ENCODE measurements at places on chromosomes 1 and 21.

- no peak for DNase-seq
Measured at GRCh38 chr1:169295425-169295824, 72.2 kb downstream of the NME7 start.

DNA sequence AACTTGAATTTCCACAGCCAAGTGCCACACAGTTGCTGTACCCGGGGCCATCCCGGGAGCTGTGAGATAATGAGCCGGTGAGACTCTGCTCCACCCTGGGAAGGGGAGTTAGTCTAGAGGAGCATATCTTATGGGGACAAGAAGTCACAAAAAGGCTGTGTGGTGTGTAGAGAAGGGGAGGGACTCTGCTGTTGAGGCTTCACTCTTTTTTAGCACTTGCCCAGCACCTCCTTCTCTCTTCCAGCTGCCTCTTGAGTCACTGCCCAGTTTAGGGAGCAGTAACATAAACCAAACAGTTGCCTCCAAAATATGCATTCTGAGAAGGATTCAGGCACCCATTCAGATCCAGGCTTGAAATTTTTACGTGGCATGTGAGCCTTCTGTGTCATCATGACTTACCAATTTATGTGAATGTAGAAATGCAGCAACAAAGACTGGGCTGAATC, 744 bp upstream of the WDR26 start:
- no peak for DNase-seq

- no peak for DNase-seq
Measured at GRCh38 chr1:35428360-35428759, 128.8 kb downstream of the KIAA0319L start.

DNA sequence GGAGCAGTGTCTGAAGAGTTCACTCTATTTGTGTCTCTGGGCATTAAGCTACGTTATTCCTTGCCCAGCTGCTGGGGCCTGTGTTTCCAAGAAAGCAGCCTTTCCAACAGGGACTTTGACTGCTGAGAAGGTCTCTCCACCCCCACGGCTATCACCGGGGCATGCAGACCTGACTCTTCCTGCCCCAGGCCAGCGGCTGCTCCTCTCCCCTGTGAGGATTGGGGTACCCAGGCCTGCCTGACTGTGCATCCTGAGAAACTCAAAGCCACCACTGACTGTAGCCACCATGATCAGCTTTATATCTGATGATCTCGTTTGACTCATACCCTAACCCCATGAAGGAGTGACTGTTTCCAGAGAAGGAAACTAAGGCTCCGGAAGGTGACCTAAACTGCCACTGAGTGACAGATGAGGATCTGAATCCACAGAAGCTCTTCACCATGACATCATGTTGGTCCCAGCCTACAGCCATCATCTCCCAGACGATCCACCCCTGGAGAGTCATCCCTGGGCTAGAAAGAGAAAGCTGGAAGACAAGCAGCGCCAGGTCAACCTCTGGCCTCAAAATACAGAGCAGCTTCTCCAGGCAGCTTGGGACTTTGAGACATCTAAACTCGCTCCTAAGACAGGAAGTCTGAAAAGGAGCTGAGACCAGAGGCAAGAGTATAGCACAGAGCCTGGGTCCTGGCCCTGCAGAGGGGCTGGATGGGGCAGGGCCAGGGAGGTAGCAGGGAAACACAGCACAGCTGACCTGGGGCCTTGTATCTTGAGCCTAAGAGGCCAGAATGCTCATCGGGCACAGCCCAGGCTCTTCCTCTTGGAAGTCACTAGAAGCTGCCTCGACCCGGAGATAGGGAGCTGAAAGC, 244.0 kb upstream of the VAMP3 start:
- no peak for DNase-seq

GRCh38 chr1:3433596-3434320, 20.7 kb upstream of the ARHGEF16 start:
- DNase-seq: no peak

DNA sequence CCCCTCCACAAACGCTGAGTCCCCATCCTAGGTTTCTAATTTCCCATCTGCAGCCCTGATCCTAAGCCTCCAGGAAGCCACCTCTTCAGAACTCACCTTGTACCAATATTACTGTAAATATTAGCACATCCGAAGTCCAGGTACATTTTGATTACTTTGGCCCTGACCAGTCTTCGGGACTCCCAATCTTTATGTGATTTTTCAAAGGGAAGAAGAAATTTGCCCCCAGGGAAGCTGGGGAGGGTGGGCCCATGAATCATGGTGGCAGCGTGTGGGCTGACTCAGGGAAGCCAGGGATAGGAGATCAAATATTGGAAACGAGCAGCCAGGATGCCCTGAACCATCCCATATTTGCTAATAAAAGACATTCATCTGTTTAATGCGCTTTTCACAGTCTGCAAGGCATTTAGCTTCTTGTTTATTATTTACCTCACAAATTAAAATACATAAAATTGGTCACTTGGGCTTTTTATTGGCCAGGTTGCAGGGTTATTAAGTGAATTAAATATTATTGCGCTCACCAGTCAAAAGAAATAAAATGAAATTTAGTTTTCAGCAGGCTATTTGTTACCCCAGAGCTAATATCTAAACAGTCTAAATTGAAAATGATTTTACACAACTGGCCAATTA, 46.6 kb downstream of the KIAA0040 start:
- DNase-seq: no peak

DNA sequence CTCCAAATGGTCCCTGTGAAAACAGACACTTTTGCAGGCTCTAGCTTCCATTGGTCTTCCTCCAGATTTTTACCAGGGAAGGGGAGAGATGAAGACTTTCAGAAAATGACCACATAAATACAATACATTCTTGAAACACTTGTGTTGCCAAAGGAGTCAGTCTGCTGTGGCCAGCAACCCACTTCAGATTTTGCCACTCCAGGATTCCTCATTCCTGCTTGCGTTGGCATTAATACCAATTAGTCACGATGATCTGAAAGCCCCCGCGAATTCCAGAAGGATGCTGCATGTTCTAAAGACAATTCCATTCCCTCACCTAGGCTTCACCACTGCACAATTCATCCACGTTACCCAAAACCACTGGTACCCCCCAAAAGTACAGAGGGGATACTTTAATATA, 7.9 kb upstream of the BACE2 start:
- no peak for DNase-seq

DNA sequence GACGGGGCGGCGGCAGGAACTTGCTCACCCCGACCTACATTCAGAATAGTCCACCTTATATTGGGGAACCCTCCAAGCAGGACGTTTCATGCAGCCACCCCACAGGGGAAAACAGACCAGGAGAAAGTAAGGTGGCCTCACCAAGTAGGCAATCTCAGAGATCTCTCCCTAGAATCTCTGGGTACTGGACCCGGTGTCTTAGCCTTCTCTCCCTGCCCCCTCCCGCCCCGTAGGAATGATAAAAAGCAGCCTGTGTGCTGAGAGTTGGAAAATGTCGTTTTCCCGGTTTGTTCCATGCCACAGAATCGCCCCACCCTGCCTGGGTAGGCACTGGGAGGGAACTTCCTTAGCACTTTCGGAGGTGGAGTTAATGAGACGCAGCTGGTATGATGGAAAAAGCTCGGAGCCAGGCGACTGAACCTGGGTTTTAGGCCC, 789 bp upstream of the PTPN14 start:
- no peak for DNase-seq

- no peak for DNase-seq
Measured at GRCh38 chr1:68585351-68585750, 88.5 kb upstream of the DEPDC1 start.

- DNase-seq: no peak
Measured at GRCh38 chr1:164794356-164794755, 235.4 kb downstream of the PBX1 start.

DNA sequence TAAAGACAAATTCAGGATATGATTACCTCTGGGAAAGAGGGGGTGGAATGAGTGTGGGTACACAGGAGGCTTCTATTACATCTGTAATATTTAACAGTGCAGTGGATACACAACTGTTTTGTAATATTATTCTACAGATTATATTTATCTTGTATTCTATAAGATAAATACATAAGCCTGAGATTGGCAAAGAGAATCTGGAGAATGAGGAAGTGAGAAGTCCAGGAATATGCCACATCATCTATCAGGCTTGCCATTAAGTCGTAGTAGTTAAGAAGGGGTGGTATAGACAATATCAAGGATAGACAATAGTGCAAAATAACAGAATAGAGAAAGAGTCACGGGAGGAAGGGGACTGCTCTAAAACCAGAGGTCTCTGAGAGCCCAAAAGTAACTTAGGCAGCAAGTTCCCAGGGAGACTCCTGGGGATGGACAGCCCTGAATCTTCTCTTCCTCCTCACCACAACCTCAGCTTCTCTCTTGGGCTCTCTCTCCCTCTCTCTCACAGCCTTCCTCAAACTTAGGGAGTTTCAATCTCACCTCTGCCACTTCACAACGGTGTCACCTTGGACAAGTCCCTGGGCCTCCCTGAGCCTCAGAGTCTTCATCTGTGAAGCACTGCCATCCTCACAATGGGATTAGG, 14.0 kb upstream of the PTAFR start:
- DNase-seq: no peak

GRCh38 chr1:3968851-3969250, 68.8 kb upstream of the C1orf174 start:
- DNase-seq: no peak

- DNase-seq: no peak
Measured at GRCh38 chr1:191857600-191857999, 300.7 kb upstream of the RGS18 start.

DNA sequence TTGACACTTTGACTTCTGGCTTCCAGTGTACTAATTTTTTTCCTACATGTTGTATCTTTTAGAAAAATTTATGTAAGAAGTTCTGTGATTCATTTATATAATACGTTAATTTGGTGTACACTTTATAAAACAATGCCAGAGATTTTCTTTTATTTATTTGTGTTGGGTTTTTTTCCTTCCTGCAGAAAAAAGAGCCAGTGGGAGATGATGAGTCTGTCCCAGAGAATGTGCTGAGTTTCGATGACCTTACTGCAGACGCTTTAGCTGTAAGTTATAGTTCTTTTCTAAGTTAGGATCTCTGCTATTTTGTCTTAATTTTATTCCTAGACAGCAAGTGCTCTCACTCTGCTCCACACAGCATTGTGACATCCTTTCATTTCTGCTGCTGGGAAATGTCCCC, 14.4 kb downstream of the SARS1 start:
- no peak for DNase-seq

DNA sequence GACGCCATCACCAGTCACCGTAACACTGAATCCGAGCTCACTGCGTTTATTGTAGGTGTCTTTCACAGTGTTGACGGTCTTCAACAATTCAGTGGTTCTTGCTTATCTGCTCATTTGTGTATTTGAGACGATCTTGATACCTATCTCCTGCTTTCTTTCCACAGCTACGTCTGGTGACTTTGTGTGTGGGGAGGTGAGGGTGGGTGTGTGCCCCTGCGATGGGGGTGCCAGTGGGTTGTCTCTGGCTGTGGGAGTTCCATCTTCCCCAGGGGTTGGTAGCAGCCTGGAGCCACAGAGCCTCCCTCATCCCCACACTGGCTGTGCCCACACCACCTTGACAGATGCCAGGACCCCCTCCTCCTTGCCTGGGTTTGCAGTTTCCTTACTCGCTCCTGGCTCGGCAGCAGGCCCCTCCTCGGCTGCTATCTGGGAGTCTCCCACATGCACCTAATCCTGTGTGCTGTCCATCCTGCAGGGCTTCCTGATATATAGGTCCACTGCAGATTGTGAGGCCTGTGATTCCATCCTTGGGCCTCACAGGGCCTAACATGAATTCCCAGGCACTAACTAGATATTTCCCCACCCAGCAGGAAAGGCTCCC, 6.3 kb upstream of the PARP1 start:
- no peak for DNase-seq

Data from stimulated activated CD8-positive, alpha-beta memory T cell treated with anti-CD3 and anti-CD28 coated beads, Interleukin-2, amount 100 ng/mL, for 1 hour (primary cell).